ENCODE measurements at places on chromosomes 13 and 19.
A peak's percentile ranks its signal among the peaks of the same experiment; 100 is the strongest.

- no peak for DNase-seq
Observed at GRCh38 chr19:33799476-33799875, 2.8 kb downstream of the KCTD15 start.

GRCh38 chr19:28468701-28469459 lies 744.1 kb downstream of the UQCRFS1 start:
- DNase-seq = no peak

- peak; percentile 98 for DNase-seq
Observed at GRCh38 chr19:18780631-18781030, 10.5 kb downstream of the COMP start.

GRCh38 chr19:19067276-19068072 lies 3.7 kb downstream of the SLC25A42 start:
- no peak for DNase-seq

GRCh38 chr19:16052353-16052752 lies 23.9 kb upstream of the TPM4 start:
- DNase-seq = no peak

- no peak for DNase-seq
Observed at GRCh38 chr19:40747536-40747935, 2.7 kb downstream of the ACTMAP start.

GRCh38 chr13:63092456-63092855 lies 1676.8 kb upstream of the PCDH20 start:
- DNase-seq = no peak

DNA sequence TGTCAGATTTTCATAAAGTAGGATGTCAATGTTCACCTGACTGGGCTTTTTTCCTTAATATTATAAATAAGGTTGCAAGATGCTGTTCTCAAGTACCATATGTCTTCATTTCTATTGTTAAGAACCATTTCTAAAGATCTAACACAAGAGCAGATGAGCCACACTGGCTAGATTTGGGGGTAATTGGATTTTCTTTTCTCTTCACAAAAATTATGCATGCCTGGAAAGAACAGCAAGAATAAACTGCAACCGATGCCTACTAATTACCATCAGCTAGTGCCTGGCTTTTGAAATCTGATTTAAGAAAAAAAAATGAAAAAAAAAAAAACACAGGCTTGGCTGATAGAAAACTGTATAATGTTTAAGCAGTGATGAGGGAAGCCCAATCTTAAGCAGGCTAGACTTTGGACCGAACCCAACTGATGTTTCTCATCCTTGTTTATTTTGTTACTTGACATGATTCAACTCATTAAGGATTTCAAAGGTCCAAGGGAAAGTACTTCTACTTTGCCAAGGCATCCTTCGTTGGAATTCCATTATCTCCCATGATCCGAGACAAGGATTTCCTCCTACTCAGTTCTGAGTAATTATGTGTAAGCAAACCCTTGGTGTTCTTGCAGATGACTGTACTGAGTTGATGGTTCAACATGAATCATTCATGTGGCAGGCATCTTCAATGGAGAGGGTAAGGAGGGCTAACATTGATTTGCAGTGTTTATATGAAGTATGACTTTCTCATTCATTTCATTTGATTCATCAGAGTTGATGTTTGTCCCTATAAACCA lies 300.5 kb downstream of the SPRY2 start:
- no peak for DNase-seq

- DNase-seq = no peak
Observed at GRCh38 chr19:17534767-17535166, 20.7 kb upstream of the COLGALT1 start.

- no peak for DNase-seq
Observed at GRCh38 chr19:33157906-33158305, 26.0 kb downstream of the WDR88 start.

DNA sequence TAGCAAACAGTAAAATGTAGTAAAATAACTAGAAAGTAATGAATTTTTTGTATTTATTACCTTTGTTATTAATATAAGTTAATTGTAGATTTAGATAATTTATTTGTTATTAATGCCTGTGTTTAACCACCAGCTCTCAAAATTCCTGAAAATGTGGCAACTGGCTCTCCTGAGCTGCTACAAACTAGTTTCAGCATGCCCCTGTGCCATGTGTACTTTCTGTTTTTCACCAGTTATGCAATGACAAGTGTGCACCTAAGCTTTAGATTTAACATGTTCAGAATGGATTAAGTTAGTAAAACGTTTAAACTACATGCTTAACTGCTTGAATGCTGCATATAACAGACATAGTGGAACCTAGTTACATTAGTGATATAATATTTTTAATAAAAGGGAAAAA lies 88.1 kb downstream of the POSTN start:
- no peak for DNase-seq

GRCh38 chr19:35903550-35904179 lies 1.3 kb downstream of the HCST start:
- peak; percentile 67 for DNase-seq

GRCh38 chr13:113998781-113999617 lies 25.1 kb upstream of the C13orf46 start:
- DNase-seq = no peak

DNA sequence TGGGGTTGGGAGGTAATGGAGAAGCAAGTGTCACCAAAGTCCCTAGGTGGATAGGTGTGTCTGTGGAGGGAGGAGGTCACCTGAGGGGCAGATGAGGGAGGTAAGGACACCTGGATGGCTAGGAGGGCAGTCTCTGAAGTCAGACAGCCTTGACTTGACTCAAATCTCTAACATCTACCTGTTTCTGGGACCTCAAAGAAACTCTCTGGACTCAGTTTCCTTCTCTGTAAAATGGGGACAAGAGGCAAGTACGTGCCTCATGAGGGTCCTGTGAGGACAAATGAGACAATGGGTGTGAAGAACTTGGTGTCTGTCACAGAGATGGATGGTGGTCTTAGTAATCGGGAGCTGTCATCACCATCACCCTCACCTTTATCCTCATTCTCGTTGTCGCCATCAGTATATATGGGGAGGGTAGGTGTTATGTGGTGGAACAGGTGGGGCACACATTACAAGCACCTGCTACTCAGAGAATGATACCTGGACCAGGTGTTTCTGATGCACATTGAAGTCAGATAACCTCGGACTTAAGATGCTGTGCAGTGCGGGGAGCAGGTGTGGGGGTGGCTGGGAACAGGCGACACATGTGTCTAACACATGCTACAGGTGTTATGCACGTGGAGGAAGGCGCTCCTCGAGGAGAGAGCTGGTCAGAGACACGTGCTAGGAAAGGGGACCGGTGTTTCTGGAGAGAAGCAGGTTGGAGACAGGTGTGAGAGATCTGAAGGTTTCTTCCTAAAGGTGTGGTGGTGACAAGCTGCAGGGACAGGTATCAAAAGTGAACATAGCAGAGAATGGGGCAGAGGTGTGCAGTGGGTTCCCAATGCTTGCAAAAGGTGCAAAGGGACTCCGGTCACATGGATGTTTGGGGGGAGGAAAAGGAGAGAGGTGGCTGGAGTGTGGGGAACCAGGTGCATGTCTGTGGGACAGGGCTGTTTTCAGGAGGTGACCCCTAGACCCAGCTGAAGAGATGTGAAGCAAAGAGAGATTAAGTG lies 3.8 kb downstream of the ERFL start:
- no peak for DNase-seq

DNA sequence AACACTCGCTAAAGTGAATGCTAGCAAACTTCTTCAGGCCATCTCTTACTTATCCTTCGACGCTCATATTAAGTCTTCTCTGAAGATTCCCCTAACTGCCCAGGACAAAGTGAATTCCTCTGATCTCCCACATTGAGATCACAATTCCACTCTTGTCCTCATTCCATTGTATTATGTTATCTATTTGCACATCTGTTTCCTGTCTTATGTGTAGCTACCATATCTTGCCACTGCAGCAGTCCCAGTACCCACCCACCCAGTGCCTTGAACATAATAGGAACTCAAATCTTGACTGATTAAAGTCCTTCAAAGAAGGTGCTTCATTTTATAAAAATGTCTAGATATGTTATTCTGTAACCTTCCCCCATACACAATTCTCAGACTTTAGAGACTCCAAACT lies 702.3 kb downstream of the DIAPH3 start:
- DNase-seq = no peak

DNA sequence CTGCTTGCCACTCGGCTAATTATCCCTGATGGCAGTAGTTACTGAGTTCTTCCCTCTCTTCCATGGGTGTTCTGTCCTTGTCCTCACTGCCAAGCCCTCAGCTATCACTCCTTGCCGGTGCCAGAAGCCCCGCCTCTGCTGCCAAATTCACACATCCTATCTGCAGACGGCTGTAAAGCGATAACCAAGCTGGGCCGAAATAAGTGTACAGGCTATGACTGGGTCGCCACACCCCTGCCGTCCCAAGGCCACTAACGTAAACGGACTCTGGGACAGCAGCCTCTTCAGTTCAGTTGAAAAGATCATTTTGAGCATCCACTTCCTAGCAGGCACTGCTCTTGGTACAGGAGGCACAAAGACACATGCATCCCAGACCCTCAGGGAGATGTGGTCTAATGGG lies 13.3 kb downstream of the SLC7A1 start:
- no peak for DNase-seq

DNA sequence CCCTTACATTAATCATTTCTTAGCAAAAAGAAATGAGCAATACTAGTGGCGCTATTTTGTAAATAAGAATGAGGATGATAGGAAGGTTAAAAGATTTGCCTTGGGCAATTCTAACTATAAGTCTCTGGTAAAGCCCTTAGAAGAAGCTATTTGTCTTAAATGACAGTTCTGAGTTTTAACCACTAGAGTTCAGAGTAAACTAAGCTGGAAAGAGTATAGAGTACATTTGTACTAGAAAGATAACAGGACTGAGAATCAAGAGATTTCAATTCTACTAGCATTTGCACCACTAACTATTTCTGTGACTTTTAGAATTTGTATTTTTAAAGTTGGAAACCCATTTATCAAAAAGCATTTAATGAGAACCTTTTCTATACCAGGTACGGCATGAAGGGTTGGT lies 750.3 kb downstream of the OLFM4 start:
- no peak for DNase-seq

DNA sequence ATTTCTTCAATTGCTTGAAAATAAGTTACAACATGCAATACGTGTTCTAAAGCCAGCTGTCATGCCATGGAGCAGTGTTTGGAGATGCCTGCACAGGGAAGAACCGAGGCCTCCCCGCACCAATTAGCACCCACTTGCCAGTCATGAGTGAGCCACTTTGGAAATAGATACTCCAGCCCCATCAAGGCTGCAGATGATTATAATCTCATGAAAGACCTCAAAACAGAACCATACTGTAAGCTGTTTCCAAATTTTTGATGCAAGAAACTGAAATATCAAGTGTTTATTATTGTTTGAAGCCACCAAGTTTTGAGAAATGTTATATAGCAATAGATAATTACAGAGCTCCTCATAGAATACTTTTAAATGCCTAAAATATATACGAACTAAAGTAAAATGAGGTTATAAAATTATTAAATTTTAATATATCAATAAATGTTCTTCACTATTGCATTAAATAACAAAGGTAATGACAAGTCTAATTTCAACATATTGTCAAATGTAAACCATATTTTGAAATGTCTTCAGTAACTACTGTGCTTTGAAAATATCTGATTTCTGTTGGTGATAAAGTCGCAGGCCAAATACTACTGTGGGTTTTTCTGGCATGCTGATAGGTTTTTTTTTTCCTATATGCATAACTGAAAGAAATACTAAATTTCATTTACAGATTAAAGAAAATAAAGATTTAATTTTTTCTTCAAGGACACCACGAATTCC lies 43.0 kb downstream of the DIAPH3 start:
- DNase-seq = no peak

- no peak for DNase-seq
Observed at GRCh38 chr13:107427536-107427935, 787.8 kb downstream of the LIG4 start.

- DNase-seq = no peak
Observed at GRCh38 chr13:48144413-48145035, 49.6 kb upstream of the MED4 start.

DNA sequence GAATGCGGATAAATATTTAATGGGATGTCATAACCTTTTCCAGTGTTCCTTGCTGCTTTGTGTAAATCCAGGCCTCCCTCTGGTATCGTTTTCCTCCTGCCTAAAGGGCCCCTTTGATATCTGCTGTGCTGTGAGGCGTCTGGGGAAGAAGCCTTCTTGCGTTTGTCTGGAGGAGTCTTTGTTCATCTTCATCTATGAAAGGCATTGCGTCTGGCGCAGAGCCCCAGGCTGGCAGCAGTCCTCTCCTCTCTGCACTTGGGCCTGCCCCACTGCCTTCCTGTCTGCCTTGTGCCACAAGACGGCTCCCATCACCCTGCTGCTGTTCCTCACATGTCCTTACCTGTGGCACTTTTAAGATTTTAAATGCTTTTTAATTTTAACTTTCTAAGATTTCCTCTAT lies 9.8 kb downstream of the PROZ start:
- DNase-seq = no peak

GRCh38 chr19:51959791-51960190 lies 26.8 kb downstream of the ZNF350 start:
- DNase-seq = no peak

DNA sequence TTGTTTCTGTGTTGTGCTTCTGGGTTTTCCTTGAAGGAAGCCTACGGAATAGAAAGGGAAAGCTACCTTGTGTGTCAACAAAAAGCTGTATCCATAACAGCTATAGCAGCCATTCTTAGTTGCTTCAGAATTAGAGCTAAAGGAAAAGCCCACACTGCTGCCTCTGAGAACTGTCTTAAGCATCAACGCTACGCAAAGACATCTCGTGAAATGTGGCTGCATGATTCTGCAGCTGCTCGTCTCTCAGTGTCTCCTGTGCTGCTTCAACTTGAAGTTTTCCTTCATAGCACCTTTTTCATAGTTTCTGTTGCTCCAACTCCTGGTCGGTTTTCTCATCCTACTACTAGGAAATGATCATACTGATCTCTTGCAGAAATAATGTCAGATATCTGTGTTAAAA lies 140.9 kb upstream of the MAB21L1 start:
- DNase-seq = no peak

DNA sequence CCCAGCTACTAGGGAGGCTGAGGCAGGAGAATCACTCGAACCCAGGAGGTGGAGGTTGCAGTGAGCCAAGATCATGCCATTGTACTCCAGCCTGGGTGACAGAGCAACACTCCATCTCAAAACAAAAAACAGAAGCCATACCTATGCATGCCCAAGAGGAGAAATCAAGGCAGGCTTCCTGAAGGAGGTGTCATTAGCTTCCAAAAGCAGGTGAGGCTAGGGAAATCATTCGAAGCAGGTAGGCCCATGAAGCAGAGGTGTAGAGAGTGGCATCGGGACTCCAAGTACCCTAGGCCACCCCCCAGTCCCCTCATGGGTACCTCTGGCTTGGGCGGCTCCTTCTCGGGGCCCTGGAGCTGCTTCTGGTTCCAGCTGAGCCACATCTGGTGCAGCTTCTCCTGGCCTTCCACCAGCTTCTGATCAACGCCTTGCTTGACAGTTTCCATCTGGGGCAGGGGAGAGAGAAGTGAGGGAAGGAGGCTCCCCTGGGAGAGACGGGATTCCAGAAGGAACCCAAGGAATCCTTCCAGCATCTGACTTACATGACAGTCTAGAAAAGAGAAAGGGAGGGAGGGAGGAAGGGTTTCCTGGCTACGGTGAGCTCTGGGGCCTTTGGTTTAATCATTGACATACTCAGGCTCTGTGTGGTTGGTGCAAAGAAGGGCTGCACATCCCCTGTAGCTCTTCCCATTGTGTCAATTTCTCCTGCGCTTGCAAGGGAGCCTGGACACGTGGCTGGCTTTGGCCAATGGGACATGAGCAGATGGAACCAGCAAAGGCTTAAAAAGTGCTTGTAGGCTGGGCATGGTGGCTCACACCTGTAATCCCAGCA lies 13.1 kb upstream of the TICAM1 start:
- DNase-seq = no peak
